ENCODE measurements at places on chromosomes 11 and 22.

GRCh38 chr11:76542436-76542835 lies 97.6 kb downstream of the EMSY start:
- no peak for DNase-seq

DNA sequence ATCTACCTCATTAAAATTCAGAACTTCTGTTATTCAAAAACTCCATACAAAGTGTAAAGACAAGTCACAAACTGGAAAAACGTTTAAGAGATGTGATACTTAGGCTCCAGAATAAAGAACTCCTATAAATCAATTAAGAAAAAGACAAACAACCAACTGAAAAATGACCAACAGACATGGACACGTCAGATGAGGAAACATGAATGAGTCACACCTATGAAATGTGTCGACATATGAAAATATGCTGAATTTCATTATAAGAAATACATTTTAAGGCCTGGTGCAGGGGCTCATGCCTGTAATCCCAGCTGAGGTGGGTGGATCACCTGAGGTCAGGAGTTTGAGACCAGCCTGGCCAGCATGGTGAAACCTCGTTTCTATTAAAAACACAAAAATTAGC lies 78.7 kb downstream of the ENTHD1 start:
- peak; percentile 56 for DNase-seq

- no peak for DNase-seq
These were observed 4.7 kb downstream of the GNAZ start for GRCh38 chr22:23075050-23075449.

DNA sequence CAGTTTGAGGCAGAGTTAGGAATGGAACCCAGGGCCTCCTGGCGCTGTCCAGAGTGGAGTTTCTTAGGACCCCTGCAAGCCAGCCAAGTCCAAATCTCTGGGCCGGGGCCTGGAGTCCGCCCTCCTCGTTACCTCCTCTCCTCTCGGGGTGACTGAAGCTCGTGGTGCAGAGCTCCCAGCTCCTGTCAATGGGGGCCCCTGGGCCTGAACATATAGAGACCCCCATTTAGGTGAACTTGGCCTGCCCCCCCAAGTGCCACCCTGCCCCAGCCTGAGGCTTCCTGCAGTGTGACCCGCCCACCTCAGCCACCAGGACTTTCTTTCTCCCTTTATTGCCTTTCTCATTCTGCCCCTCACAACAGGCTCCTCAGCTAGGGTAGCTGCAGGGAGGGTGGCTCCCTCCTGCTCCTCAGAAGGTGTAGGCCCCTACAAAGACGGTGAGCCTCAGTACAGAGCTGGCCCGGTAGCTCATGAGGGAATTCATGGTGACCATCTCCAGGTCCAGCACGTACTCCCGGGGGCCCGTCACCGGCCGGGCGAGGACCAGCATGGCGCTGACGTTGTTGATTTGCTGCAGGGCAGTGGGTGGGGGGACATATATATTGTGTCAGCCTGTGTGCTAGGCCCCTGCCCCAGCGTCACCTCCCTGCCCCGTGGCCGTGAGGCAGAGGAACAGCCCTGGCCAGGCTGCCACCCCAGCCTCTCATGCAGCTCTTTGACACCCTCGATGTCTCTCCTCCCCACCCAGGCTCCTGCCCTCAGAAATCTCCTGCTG lies 5.9 kb downstream of the EFEMP2 start:
- no peak for DNase-seq

DNA sequence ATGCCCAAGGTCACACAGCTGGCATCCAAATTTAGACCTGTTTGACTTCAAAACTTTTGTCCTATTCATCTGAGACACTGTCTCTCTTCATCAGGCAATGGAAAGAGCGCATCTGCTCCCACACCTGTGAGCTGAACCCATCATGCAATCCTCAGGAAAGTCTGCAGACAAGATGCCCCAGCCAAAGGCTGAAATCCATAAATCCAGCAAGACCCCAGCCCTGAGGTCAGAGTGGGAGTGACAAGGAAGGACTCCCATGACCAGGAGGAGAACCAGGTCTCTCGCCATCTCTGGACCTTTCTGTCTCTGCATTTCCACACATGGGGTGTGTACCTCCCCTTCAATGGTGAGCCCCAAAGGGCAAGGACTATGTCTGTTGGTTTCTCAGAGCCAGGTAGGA lies 83.6 kb upstream of the HMGXB4 start:
- no peak for DNase-seq

DNA sequence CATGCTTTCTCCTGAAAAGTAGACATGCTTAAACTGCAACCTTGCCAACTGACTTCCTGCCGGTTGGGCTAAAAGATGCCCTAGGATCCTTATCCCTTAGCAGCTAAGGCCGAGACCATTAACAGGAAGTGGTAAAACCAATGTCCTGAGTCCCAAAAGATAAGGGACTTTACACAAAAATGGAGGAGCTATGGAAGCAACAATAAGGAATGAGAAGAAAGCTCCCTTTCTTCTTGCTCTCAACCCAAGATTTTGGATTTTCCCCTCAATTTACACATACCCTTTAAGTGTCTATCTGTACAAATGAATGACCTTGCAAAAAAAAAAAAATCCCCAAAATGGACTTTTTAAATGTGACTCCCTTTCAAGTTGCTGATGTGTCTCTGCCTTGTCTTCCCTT lies 11.1 kb downstream of the MRPL17 start:
- no peak for DNase-seq

DNA sequence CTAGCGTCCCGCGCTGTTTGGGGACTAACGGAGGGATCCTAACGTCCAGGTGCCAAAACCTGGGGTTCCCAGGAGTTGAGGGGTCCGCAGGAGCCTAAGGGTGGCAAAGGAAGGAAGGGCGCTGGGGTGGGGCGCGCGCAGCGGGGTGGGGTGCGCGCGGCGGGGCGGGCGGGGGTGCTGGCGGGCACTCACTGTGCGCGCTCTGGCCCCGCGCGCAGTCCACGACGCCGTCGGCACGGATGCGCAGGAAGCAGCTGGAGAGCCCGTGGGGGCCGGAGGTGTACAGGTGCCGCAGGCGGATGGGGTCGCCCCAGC lies 412 bp downstream of the FGF19 start:
- DNase-seq: no peak

DNA sequence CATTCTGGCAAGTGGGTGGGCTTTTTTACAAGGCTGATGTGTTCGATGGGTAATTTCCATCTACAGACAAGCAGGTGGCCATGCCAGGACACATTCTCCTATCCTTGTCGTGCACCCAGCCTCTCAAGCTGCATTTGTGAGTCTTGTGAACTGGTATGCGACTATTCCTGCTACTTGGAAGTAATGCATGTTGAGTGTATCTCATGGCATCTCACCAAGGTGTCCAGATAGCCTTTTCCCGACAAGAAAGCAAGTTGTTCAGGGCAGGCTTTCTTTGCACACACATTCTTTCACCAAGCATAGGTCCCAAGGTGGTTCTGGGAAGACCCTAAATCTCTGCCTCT lies 18.8 kb upstream of the SYT13 start:
- no peak for DNase-seq

GRCh38 chr11:114083391-114084252 lies 24.1 kb downstream of the ZBTB16 start:
- no peak for DNase-seq

DNA sequence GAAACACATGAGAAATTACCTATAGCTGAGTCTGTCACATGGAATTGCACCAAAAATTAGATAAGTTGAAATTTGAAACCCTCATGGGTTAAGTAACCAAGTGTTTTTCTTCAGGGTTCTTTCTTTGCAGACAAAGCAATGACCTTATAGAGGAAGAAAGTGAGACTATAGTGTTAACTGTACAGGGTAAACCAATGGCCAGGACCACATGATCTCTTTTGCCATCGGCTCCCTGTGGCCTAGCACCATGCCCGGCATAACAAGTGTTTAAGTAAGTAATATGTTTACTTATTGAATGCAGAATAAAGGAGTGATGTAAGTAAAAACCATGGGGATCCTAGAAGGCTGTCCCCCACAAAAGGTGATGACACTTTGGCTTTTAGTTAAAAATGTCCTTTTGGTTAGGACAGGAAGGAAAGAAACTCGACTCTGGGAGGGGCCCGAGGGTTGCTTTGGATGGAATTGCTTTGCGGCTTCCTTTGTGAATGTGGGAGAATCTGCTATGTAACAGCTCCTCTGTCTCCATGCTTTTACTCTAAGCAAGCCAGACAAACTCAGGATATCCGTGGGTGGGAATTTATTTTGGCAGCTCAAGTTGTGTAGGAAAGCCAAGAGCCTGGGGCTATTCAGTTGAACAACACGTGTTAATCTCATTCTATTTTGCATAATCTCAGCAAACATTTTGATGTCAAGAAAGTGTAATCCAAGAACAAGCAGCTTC lies 454.7 kb downstream of the INSC start:
- no peak for DNase-seq

GRCh38 chr11:2807801-2808241 lies 77.8 kb downstream of the CDKN1C start:
- DNase-seq: no peak

- no peak for DNase-seq
These were observed 12.1 kb downstream of the GATD1 start for GRCh38 chr11:765025-765801.

- no peak for DNase-seq
These were observed 96.2 kb upstream of the MTMR2 start for GRCh38 chr11:96019810-96020747.

- DNase-seq: no peak
These were observed 4.1 kb downstream of the C11orf21 start for GRCh38 chr11:2297623-2298030.

GRCh38 chr11:46066335-46066734 lies 54.9 kb downstream of the PHF21A start:
- no peak for DNase-seq

DNA sequence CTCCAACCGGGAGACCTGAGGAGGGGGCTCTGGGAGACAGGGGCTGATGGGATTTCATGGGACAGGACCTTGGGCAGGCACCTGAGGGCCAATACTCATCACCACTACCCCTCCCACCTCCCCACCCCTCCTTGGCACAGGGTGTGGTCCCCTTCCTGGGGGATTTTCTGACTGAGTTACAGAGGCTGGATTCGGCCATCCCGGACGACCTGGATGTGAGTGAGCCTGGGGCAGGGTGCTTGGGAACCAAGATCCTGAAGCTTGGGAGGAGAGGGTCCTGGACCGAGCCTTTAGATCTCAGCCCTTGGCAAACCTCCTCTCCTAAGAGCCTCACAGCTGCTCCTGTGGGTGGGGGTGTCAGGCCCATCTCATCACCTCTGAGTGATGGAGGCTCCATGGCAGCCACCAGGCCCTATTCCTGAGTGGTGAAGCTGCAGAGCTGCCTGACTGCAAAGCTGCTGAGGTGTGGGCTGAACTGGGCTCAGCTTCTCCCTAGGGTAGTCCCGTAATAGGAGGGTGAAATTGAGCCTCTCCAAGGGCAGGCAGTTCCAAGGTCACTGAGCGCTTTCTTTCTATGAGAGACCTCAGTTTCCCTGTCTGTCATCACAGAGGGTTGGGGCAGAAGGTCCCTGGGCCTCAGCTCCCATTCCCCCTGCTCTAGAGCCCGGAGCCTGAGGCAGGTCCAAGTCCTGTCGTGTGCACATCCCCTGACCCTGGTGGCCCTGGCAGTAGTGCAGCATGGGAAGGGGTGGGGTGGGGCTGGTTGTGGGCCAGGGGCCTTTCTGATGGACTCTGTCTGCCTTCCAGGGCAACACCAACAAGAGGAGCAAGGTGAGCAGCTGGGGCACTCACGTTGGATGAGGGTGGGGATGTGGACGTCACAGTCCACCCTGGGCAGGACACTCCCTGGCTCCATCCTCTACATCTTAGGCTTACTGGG lies 6.5 kb downstream of the RGL4 start:
- DNase-seq: no peak

DNA sequence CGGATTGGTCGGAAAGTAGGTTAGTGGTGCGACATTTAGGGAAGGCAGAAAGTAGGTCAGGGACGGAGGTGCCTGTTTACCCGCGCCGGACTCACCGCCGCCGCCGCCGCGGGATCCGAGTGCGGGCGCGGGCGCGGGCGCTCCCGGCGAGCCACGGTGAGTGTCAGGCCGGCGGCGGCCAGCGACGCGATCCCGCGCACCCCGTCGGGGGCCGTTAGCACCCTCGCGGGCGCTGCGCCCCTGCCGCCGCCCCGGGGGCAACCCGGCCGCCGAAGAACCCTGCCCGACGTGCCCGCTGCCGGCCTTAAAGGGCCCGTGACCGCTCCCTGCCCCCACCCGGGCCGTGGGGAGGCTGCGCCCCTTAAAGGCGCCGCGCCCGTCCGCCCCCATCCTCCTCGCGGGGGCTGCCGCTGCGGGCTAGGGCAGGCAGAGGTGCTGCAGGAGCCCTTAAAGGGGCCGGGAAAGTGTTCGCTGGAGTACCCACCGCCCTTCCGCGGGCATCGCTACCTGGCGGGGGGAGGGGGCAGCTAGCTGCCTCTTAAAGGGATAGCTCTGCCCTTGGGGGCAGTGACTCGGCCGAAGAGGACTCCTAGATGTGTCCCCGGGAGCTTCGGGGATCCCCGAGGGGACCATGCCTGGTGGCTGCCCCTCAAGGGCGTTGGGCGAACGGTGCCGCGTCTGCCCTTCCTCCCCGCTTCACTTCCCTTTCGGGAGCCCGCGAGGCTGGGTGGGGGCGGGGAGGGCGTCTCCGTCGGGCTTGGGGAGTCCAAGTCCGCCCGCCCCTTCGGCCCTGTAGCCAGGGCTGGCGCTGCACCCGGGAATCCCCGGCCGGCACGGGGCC lies at the start of gene BMAL1:
TSS of gene BMAL1 (plus strand) at position 23 of the 841 bp plus-strand sequence. CDS start 76,519 bp downstream, outside the sequence.
- DNase-seq: no peak

GRCh38 chr11:45948356-45948755 lies 25.9 kb downstream of the LARGE2 start:
- no peak for DNase-seq

DNA sequence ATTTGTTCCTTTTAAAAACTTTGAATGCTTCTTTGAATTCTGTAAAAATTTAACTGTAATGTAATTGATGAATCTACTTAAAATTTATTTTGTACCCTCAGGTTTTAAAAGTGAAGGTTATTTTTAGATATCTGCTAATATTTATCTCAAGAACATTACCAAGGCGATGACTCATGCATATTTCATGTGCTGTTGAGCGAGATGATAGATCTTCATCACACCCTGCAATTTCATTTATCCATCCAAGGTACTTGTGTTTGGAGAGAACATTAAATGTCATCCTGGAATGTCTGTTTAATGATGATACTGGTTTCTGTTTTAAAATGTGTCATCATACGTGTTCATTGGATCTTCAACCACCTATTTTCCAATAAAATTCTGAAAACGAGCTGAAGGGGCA lies 6.7 kb upstream of the OOSP4A start:
- peak; percentile 4 for DNase-seq

- DNase-seq: no peak
These were observed 215.9 kb upstream of the CCDC90B start for GRCh38 chr11:83502041-83502440.

DNA sequence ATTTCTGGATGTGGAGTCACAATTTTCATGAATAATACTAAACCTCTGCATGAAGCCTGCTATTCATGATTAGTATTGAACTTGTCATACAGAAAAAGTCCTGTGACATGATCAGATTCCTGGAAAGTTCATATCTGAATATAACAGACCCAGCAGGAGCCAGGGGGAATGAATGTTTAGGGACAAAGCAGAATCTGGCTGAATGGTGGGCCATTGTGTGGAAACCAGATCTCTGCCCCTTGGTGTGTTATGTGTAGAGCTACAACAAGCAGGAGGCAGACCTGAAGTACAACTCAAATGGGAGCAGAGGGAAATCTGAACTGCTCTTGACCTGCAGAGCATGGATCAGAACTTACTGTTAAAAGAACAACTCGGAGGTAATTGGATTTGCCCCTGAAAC lies 30.3 kb downstream of the KREMEN1 start:
- no peak for DNase-seq
